Gastrocnemius medialis (tissue), 4 donors: ENCODE measurements at places on chromosomes 11 and 22. TPM values are rescaled to one million over a fixed set of nuclear protein-coding genes. Genes with fewer than 3 reads are reported as not detected.

DNA sequence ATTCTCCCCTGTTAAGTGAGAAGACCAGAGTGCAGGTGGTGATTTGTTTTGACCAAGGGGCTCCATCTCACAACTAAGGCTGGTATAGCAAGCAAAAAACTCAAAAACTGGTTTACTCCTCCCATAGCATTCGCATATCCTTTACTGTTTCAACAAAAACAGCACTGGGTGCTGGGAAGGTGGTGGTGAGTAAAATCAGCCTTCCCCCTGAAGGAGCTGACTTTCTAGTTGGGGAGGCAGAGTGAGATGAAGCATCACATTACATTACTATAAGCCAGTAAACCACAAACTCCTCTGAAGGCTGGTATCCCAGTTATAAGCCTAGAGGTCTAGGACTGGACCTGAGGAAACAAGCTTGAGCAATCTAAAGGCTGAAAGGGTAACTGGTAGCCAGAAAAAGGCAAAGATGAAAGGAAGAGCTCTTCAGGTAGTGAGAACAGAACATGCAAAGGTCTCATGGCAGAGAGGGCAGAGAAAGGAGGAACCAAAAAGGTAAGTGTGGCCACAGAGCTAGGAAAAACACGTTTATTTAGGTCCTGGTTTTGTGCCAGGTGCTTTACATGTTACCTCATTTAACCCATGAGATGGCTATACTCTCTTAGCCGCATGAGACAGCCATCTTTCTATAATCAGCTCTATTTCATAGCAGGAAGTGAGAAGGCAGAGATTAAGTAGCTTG lies 22.3 kb downstream of the TMEM123 start:
- DNase-seq: no peak

DNA sequence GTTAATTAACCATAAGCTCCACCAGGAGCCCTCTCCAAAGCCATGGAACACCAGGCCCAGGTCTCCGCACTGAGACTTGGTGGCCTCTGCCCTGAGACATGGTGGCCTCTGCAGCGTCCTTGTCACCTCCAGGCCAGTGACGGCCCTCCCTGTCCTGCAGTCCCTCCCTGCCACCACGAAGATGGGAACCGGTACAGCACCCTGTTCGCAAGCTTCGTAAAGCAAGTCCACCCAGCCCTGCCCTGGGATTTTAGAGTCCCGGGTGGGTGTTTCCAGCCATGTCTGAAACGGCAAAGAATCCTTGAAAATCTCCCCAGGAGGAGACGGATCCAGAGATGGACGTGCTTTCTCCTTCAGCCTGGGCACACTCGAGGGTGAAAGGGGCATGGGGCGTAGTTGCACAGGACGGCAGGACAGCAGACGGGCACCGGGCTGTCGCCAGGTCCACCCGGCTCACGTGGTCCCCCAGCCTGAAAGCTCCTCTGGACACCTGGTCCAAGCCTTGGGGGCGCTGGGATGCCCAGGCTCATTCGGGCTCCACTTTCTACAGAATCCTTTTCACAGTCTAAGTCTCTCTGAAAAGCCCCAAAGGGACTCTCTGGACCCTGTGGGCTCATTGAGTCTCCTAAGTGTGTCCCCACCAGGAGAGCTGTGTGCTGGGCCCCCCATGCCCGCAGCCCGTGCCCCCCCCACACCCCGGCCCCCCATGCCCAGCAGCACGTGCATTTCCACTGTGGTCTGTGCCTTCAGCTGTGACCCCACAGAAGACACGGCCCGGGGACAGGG lies 456.2 kb downstream of the BRD1 start:
- DNase-seq: no peak

GRCh38 chr11:63478896-63479295 lies 12.1 kb downstream of the PLAAT5 start:
- DNase-seq: peak; percentile 41

ZNF280A gene
- not detected for total RNA-seq

DNA sequence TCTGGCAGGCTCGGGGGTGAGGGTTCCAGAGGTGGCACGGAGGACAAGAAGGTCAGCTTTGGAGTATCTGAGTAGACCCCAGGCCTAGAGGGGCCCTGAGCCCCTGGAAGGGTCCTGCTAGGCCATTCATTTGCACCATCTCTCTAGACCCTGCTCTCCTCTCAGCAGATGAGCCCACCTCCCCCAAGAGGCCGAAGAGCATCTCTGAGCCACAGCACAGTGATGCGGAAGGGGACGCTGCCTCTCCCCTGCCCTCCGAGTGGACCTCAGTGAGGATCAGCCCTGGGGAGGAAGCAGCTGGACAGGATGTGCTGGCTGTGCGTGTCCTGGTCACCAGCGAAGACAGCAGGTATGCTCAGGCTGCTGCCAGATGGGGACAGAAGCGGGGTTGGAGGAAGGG lies 101.6 kb upstream of the PARVA start:
- no peak for DNase-seq

DNA sequence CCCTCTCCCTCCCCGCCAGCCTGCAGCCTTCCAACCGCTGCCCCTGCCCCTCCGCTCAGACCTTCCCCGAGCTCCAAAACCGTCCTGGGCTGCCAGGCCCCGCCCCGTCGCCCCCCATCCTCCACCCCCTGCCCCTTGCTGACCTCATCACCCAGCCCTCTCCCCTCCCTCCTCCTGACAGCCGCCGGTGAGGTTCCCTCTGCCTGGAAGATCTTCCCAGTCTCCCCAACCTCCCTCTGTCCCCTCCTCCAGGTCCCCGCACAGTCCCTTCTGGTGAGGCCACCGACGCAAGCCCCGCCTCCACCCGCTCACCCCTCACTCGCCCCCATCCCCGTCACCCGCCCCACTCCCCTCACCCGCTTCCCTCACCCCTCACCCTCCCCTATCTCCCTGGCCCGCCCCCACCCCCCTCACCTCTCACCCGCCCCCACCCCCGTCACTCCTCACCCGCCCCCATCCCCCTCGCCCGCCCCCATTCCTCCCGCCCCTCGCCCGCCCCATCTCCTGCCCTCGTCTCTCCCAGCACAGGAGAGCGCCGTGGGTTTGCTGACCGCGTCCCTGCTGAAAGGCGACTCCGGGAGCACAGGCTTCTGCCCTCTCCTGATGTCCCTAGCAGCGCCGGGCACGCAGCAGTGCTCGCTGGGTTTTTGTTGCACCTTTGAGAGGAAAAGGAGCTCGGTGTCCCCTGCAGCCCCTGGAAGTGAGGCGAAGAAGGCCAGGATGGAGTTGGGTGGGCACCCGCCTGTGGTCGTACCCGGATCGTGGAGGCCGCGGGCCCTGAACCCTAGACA lies 16.4 kb upstream of the UPK3A start:
- DNase-seq: no peak

- no peak for DNase-seq
Observed at GRCh38 chr11:61181489-61181888, 20.3 kb upstream of the VPS37C start.

- DNase-seq: no peak
Observed at GRCh38 chr11:8839957-8840945, 70.7 kb upstream of the AKIP1 start.

- DNase-seq: no peak
Observed at GRCh38 chr11:82494988-82495432, 238.7 kb downstream of the FAM181B start.

GRCh38 chr11:86577644-86578636 lies 94.5 kb downstream of the ME3 start:
- peak; percentile 55 for DNase-seq

DNA sequence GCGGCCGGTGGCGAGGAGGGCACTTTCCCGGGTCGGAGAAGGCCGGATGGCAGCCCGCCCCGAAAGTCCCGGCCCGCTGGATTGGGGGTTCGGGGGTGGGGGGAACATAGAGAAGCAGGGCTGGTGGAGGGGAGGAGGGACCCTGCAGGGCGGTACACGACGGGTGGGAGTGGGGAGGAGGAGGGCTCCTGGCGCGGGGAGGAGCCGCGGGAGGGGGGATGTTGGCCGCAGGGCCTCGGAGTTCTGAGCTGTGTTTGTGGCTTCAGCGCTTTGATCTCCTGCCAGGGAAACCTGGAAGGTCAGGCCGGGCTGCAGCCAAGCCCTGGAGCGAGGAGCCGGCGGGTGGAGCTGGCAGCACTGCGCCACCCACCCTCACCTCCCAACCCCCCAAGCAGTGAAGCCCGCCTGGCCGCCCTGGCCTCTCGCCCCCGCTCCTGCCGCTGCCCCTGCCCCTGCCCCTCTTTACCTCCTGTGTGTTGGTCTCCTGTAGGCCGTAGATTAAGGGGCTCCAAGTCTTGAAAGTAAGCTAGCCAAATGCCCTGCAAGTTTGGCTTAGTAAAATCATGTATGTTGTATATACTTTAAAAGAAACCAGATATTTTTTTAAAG lies 30.9 kb downstream of the C22orf31 start:
- DNase-seq: peak; percentile 82

NRXN2 gene
- 2.8 TPM for total RNA-seq

DNA sequence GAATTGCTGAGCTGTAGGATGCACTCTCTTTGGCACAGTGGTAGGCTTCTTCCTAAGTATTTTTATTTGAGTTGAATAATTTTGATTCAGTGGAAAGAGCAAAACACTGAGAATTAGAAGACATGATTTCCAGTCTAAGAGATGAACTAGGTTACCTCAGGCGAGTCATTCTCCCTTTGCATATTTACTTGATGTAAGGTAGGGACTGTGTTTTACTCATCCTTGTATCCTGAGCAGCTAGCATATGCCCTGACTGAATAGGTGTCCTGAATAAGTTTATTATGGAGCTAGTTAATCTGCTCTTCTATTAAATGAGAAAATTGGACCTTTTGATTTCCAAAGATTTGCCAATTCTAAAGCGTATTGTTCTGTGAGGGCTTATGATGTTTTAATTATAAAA lies 50.7 kb downstream of the STIM1 start:
- DNase-seq: no peak

DNA sequence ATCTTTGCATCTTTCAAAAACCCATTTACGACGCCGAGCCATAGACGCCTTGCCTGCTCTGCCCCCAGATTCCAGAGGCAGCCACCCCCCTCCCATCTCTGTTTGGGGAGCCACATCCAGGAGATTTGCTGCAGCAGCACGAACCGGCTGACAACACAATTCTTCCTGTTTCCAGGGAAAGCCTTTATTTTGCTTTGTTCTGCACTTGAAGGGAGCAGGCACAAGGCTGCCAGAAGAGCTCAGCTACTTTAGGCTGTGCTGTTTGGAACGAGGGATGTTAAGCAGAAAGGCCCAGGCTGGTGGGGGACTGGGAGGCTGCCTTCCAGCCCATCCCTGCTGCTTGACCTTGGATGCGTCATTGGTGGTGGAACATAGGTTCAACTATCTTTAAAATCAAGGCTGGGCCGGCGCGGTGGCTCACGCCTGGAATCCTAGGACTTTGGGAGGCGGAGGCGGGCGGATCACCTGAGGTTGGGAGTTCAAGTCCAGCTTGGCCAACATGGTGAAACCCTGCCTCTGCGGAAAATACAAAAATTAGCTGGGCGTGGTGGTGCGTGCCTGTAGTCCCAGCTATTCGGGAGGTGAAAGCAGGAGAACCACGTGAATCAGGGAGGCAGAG lies 243.9 kb downstream of the MIAT start:
- no peak for DNase-seq

- no peak for DNase-seq
Observed at GRCh38 chr11:23732026-23732425, 764.8 kb upstream of the LUZP2 start.

DNA sequence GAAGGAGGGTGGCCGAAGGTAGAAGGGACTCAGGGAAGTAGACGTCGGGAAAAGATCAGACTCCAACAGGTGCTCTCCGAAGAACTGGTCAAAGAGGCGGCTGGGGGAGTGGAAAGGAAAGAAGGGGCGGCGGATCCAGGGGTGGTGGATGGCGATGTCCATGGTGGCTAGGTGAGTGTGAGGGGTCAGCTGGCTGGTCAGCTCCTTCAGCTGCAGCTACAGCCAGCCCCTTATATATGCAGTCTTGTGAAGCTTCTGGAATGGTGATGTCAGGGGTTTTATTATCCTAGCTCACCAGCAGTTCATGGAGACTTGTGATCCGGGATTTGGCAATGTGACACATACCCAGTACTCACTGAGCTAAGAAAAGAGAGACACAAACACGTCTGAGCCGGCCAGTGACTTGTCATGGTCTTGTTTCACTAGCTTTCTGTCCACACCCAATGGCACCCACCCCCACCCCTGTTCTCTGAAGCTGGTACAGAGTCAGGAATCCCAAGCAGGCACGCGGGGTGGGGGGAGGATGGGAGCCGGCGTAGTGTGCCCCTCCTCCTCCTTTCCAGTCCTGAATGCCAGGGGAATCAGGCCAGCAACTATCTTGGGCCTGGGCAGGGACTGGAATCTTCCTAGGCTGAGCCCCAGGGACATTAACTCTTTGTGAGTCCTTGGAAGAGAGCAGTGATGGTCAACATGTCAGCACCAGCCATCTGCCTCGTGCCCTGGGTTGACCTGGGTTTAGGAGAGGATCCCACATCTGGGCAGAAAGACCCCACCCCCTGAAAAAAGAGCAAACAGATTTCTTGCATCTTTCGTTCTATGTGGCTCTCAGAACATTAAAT lies at the start of gene CRYAB:
CRYAB (minus strand) TSS at position 208 of the 839 bp plus-strand sequence; CDS start at position 162, 46 bp downstream.
- DNase-seq: peak; percentile 97

DNA sequence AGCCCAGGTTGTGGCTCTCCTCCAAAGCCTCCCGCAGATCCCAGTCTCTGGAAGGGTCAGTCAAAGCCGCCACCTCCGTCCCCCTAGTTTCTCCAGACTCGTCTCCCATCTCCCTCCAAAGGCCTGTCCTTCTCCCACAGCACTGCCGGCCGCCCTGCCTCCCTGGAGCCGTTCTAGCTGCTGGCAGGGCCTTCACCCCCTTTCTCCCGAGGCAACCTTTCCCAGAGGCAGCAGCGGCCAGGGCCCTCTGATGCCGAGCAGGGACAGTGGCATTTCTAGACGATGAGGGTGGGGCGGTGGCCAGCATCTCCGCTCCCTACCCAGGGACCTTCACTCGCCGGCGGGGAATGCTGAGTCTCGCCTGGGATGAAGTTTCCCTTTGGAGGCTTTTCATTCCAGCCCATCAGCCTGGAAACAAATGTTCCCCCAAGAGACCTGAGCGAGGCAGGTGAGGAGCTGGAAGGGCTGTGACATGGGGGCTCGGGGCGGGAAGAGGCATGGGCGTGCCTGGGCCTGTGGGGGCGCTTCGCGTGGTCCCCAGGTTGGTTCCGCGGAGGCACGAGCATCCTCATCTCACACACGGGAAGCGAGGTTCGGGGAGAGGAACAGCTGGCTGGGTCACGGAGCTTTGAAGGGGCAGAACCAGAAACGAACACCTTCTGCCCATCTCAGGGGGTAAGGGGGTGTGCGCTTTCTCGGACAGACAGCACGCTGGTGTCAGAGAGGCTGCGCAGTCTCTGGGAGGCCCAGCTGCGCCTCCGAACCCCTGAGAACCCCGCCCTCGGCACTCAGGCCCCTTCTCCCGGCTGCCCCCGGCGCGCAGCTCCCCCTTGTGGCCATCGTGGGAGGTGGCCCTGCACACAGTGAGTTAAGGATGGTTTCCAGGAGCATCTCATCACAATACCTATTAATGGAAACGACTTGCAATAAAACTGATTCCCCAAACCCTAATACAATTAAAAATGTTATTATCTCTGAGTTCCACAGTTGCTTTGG lies 18.1 kb upstream of the KLHL35 start:
- DNase-seq: no peak

KCTD14 gene
- total RNA-seq: 0.38 TPM

DNA sequence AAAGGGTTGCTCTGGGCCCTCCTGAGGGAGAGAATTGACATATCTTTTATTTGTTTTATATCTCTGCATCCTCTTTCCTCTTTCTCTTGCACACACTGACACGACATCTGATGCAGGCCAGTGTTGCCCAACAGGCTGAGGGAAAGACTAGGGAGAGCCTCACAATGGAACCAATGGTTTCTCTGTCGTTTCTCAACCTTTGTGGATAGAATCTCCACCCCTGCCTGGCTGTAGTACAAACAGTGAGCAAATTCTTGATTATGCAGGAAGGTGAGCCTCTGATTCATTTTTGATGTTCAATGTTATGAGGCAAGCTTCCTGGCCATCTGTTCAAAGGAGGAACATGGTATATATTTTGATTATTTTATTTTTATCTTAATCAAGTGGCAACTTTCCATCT lies 49.8 kb upstream of the PLET1 start:
- no peak for DNase-seq
